Astrocyte of the cerebellum (primary cell): ENCODE measurements at places on chromosomes 2 and 18.

DNA sequence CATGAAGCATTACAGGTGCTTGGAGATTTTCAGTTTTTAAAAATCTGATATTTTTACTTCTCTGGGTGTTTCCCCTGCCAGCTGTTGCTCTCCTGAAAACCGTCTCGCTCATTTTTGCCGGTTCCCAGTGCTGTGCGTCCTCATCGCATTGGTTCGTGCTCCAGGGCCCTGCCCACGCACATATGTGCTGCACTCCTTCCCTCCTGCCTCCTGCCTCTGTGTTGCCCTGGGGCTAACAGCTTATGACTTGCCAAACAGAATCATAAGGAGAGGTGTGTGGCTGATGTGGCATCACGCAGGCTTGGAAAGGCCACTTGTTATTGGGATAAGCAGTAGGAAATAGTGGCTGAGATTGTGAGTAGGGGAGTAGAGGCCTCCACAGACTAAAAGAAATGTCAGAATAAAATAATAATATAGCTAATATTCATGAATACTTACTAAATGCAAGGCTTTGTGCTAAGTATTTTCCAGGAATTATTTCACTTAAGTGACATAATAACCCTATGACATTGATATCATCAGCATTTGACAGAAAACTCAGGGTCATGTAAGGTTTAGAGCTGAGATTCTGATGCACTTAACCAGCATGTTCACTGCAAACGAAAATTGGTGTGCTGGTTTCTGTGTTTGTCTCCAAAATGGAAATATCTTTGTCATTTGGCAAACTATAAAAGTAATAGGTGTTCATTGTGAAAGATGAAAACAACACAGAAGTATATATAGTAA, 53.5 kb downstream of the SLC4A1AP start:
- no peak for DNase-seq

GRCh38 chr18:27860011-27860410, 316.9 kb downstream of the CDH2 start:
- DNase-seq = no peak

GRCh38 chr2:28128281-28128950, 237.9 kb downstream of the BABAM2 start:
- DNase-seq = no peak

- no peak for DNase-seq
Measured at GRCh38 chr2:223644136-223644535, 42.0 kb upstream of the SCG2 start.

DNA sequence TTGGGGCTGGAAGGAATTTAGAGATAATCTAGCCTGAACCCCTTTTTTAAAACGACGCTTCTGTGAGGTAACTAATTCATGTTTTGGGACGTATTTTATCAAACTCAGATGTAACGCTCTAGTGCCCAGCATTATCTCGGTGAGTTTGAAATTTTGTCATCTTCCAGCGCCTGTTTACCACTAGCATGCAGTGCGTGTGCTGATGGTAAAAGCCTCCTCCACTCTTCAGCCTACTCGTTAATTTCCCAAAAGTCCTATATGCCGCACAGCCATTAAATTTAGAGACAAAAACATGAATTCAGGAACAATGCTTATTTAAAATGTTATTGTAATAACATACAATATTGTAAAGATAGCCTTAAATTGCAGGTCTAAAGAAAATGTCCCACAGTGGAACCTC, 2.8 kb downstream of the ZCCHC2 start:
- no peak for DNase-seq

DNA sequence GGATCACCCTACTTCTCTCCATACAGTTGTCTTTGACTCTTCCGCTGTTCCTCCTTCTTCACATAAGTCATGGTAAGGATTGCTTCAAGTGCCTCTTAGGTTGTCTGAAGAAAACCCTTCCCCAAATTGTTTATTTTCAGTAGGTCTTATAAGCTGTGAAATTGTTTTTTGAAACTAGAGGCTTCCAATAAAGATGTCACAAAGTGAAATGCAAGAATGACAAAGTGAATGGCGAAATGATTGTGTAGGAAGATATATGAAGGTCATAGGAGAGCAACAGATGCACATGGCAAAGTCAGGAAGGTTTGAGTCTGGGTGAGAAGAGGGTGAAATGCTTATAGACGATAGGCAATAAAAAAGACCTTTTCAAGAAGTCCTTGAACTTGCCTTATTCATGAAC, 548.8 kb downstream of the PARD3B start:
- no peak for DNase-seq

- DNase-seq = no peak
Measured at GRCh38 chr18:64712035-64712434, 563.1 kb upstream of the LINC00305 start.

DNA sequence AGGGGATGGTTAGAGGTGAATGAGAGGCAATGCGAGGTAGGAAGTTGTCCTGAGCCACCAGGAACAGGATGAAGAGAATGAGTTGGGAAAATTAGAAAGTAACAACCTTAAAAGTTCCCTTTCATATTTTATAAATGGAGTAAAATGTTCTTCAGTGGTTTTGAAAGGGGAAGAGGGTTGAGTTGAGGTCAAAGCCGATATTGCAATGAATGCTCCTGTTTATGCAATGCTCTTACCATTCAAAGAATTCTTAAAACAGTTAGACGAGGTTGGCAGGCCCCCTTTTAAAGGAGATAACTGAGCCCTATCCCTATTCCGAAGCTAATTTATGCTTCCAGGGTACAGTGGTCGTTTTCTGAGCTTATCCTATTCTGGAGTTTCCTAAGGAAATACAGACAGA, 2110.3 kb upstream of the CELF4 start:
- no peak for DNase-seq

GRCh38 chr2:178247250-178247649, 52.9 kb downstream of the OSBPL6 start:
- no peak for DNase-seq

GRCh38 chr2:203164311-203164935, 74.4 kb upstream of the CYP20A1 start:
- no peak for DNase-seq

DNA sequence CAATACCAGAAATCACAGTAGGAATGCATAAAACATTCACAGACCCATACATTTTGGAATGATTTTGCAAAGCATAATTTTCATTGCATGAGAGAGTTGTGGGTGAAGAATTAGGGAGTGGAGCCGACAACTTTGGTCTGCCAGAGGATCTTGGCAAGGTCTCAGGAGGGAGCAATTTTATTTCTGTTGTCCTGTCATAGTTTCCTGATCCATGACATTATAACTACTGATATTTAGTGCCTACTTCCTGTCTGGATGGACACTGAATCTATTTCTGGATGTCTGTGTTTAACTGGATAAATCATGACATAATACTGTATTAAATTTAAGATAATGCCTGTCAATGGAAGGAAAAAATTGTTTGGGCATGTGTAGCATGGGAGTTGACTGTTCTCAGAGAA, 2.4 kb downstream of the ITGA4 start:
- no peak for DNase-seq

- DNase-seq = no peak
Measured at GRCh38 chr2:110888411-110888810, 156.0 kb downstream of the ACOXL start.

DNA sequence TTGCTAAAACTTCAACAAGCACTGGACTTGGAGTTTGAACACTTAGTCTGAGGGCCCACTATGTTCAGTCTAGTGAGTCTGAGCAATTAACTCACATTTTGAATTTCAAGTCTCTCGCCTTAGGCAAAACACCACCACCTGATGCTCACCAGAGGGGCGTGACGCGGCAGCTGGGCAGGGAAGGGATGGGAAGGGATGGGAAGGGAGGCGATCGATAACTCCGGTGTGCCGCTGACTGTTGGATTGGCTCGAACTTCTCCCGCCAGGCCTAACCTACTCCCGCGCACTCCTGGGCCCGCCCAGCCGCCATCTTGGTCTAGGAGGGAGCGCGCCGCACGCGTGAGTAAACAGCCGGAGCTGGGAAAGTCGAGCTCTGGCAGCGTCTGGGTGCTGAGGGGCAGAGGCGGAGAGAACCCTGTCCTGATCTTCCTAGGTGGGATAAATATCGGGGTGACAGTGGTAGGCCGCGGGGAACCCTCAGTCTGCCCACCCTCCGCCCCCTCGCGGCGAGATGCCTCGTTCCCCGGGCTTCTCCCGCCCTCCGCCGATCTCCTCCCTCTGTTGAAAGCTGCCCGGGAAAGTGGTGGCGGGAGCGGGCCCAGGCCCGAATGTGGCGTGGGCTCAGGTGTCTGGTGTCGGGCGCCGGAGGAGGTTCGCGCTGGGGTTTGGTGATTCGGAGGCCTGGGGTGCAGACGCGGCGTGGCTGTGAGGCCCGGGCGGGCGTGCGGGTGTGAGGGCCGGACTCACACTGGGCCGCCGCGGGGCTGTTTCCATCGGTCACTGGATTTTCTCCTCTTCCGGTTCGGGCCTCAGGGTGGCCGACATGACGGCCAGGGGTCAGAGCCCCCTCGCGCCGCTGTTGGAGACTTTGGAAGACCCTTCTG, at the start of gene RIF1:
RIF1 (plus strand) TSS at position 302 of the 884 bp plus-strand sequence; CDS start at position 824, 522 bp downstream.
- peak; percentile 79 for DNase-seq

- DNase-seq = no peak
Measured at GRCh38 chr2:56018267-56018666, 94.7 kb upstream of the EFEMP1 start.

GRCh38 chr2:108565778-108566375, 31.6 kb downstream of the LIMS1 start:
- DNase-seq = no peak

GRCh38 chr2:40658941-40659340, 207.1 kb upstream of the SLC8A1 start:
- peak; percentile 26 for DNase-seq

DNA sequence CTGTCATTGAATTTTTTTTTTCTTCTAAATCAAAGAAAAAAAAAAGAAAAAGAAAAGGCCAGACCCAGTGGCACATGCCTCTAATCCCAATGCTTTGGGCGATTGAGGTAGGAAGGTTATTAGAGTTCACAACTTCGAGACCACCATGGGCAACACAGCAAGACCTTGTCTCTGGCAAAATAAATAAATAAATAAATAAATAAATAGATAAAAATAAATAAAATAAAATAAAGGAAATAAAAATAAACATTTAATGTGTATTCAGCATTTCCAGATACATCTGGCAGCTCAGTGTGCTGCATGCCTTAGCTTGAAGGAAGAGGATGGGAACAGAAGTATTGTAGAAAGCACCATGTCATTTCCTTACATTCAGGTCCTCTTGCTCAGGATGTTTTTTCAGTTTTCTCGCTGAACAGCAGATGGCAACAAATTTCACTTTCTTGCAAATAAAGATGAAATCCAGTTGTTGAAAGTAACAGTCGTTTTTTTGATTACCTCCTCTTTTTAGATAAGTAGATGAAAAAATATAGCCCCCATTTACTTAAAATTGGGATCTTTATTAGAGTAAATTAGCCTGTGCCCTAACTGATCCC, 25.7 kb upstream of the FAM178B start:
- peak; percentile 48 for DNase-seq

GRCh38 chr2:70141212-70141901, 49.5 kb downstream of the C2orf42 start:
- DNase-seq = no peak

DNA sequence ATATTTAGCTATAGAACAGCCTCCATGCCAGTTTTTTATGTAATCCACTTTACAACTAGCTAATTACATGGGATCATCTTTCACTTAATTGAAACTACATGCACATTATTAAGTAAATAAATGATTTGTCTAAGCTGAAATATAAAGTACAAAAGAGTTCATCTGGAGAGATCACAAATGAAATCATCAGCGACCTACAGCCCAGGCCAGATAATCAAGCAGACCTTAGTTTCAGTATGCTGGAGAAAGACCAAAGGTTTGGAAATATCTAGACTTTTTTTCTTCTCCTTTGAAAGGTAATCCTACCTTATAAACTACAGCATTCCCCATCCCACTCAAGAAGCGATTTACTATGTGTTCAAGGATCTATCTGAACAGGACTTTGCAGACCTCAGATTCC, 26.5 kb downstream of the FIGN start:
- DNase-seq = no peak

- DNase-seq = no peak
Measured at GRCh38 chr2:671787-672605, 5.2 kb downstream of the TMEM18 start.

GRCh38 chr2:68365087-68365486, at the start of gene PLEK:
PLEK (plus strand) TSS chr2:68365282; CDS start chr2:68365352, 70 bp downstream.
- no peak for DNase-seq

DNA sequence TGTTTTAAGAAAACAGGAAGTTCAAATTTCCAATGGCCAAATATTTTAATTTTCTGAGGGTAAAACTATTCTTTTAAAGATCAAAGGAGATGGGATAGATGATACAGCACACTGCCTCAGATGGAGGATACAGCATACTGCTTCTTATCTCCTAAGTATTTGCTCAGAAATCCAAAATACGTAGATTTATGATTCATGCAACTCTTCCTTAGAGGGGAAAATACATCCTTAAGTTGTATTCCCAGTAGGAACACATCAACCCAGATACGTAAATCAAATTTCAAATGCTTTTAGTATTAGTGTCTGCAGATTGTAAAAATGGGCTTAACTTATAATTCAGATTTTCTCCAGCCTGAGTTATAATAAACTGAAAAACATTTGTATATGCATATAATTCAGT, 235.2 kb downstream of the ZNF385B start:
- no peak for DNase-seq

DNA sequence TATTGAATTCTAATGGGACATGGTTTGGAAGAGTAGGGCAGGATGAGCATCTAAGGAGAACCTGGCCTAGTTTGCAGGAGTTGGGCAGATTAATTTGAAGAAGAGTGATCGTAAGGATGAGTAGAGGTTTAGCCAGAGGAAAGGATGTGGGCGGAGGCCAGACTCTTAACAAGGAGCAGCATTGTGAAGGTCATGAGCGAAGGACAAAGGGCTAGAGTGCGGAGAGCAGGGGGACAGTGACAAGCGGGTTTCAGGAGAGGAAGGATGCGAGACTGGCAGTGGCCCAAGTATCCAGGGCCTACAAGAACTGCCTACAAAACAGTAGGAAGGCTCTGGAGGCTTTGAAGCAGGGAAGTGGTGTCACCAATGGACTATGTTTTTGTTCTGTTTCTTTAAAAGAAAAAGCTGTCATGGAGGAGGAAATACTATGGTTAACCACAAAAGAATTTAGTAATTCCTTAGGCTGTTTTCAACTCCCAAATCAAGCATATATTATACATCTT, 20.1 kb downstream of the SLC66A3 start:
- peak; percentile 72 for DNase-seq

DNA sequence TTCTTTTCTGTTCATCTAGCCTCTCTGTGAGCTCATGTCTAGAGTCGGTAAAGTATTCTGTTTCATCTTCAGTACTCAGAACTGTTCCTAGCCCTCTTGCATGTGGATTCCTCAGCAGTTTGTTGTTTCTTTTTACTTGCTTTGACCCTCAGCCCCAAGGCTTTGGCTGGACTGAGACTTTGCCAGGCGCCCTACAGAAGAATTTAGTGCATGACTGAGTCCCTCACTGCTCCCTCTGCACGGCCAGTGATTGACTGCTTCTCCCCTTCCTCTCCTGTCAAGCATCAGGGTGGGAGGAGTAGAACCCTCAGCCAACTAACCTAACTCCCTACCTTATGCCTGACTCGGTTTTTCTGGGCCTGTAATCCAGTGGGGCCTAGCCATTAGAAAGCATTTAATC, 109.8 kb downstream of the ESCO1 start:
- no peak for DNase-seq

GRCh38 chr18:54217624-54218023, 6.8 kb downstream of the MBD2 start:
- no peak for DNase-seq
